ENCODE measurements at places on chromosomes 3 and 15.

DNA sequence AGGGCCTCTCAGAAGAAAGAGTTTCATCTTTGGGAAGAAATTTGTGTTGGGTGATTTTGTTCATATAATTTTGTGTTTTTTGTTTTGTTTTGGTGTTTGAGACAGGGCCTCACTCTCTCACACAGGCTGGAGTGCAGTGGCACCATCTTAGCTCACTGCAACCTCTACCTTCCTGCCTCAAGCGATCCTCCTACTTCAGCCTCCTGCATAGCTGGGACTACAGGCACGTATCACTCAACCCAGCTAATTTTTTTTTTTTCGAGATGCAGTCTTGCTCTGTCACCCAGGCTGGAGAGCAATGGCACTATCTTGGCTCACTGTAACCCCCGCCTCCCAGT is 29.0 kb upstream of the PIK3CB start:
- no peak for DNase-seq

DNA sequence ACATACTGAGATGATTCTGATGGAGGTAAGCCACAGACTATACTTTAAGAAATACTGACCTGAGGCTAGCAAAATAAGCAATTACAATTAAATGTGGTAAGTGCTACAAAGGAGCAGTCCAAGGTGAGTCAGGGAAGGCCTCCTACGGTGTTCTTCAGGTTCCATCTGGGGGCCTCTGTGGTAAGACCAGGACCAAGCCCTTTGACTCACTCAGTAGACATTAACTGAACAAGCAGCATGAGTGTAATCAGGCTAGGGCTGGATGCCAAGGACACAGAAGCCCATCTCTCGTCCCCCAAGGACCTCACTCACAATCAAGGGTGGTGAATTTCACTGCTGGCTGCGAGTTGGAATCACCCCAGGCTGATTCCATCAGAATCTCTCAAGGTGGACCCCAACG is 37.3 kb downstream of the DZIP1L start:
- DNase-seq: no peak

GRCh38 chr3:172071780-172072330 is 32.5 kb downstream of the FNDC3B start:
- no peak for DNase-seq

DNA sequence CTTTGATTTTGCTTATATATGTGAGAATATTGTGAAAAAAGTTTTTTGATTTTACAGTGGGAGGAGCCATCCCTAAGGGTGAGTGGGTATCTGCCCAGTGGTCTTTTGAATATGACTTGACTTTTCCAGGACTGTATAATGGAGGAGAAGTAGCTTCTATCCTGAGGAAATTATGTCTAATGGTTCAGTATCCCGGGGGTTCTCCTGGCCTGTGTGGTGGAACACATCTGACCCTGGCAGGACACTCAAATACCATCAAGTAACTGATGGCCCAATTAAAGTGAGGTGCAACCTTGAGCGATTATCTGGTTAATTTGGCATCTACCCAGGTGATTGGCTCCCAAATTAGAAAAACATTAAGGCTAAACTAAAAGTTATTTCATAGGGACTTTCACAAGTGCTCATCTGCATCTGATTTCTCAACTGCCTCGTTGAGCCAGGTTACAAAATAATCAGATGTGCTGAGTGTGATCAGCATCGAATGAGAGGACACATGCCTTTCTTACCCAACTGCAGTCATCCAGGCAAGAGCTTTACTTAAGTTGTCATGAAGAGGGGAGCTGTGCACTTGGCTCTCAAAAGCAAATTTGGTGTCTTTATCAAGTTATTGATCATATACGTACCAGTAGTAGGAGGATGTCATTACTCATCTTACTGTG is 201.4 kb downstream of the IL5RA start:
- DNase-seq: no peak

GRCh38 chr3:33932010-33932764 is 133.8 kb downstream of the PDCD6IP start:
- no peak for DNase-seq

DNA sequence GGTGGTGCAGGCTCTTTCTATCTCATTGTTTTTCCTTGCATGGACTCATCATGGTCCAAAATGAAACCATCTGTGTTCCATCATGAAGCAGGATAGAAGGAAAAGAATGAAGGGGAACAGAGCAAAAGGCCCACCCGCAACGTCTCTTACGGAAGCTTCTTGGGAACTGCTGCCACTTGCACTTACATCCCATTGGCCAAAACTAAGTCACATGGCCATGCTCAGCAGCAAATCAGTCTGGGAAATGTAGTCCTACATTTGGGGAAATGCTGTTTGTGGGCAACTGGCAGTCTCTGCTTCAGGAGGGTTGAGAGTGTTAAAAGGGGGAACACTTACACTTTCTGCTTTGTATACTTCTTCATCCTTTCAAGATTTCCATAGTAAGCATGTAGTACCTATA is 191.6 kb downstream of the SV2B start:
- no peak for DNase-seq

DNA sequence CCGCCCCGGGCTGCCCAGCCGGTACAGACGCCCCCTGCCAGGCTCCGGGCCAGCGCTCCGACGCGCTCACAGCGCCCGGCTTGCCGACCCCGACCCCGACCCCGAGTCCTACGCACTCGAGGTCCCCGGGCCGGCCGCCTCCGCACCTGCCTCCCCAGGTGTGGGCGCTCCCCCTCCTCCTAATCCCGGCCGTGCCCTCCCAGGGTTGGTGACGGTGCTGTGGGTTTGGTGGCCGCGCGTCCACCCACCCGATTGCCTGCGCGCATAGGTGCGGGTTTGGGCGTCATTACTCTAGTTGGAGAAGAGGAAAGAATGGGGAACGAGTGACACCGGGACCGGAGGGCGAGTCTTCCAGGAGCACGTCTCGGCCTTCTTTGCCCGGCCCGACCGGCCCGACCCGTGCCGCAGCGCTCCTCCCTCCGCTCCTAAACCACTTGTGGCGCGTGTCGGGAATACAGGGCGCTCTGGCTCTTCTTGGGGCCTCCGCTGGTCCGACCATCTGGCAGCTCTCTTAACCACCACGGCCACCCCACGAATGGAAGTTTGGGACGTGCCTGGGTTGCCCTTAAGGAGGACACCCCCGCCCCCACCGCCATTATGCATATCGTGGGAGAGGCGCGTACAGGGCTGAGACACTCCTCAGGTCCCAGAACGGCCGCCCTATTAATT is 810 bp upstream of the THRB start:
- DNase-seq: peak; percentile 36

DNA sequence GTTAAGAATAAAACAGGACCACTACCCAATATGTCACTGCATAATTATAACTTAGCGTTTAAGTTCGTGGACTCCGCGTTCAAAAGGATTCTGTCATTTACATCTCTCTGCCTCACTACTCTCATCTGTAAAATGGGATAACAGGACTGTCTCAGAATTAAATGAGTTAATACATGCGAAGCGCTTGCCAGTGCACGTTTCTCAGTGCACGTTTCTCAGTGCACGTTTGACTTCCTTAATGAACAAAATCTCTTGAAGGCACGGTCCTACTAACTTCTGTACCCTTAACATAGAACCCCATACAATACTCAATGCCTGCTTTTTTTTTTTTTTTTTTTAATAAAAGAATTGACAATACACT is 499 bp downstream of the RABL3 start:
- DNase-seq: no peak

- no peak for DNase-seq
Observed at GRCh38 chr15:37017031-37017625, 83.2 kb downstream of the MEIS2 start.

GRCh38 chr3:120496278-120497002 is 45.6 kb upstream of the FSTL1 start:
- DNase-seq: no peak

- DNase-seq: no peak
Observed at GRCh38 chr3:13794322-13794721, 85.5 kb downstream of the WNT7A start.

DNA sequence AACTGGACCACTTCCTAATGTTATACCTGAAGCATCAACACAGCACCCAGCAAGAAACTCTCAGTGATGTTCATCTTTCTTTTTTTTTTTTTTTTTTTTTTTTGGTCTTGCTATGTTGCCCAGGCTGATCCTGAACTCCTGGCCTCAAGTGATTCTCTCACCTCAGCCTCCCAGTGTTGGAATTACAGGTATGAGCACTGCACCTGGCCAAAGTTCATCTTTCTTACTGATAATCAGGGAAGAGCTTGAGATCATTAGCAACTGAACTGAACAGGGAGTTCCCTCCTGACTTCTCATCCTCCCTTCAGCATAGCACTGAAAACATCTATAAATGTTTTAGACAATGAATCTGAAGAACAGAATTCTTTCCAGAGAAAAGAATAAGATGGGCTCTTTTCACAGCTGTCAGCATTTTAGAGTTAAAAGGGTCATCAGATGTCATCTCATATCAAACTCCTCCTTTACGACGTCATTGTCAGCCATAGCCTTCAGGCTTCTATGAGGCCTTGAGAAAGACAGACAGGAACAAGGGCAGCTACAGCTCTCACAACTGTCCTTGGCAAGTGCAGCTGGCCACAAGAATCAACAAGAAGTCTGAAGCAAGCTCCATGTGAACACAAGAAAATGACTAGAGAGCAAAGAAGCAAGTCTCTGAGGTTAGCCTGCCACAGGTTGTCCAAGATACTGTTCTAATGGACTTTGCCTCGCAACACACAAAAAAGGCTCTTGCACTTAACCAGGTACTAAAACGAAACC is 33.8 kb downstream of the SCAP start:
- DNase-seq: no peak

GRCh38 chr3:100358413-100358812 is 23.9 kb downstream of the NIT2 start:
- DNase-seq: no peak

DNA sequence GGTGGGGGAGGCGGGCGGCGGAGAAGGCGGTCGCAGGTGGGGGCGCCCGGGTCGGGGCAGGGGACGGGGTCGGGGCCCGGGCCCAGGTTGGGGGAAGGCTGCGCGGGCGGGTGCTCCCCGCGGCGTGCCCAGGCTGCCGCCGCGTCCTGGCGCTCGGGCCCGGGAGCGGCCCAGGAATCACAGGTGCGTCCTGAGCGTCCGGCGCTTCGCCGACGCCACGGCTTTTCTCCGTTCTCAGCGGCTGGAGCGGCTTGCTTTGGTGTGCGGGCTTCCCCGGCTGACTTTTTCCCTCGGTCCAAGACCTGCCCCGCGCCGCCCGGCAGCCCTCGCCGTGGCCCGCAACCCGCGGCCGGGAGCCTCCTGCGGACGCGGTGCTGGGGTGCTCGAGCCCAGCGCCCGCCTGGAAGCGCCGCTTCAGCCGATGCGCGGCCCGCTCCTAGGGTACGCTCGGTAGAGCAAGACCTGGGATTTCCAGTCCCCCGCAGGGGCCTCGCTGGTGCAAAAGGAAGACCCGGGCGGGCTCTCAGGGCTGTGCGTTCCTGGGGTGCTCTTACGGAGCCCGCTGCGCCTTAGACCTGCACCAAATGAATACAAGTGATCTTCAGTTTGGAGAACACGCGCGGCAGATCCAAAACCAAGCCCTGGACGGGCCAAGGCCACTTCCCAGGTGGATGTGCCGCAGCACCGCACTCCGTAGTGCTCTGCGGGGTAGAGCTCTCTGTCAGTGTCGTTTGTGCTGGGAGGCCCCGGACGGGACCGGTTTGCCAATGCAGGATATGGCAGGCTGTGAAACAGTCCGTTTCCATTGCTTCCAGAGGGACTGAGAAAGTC is 639 bp downstream of the NIPA1 start:
- DNase-seq: peak; percentile 44

DNA sequence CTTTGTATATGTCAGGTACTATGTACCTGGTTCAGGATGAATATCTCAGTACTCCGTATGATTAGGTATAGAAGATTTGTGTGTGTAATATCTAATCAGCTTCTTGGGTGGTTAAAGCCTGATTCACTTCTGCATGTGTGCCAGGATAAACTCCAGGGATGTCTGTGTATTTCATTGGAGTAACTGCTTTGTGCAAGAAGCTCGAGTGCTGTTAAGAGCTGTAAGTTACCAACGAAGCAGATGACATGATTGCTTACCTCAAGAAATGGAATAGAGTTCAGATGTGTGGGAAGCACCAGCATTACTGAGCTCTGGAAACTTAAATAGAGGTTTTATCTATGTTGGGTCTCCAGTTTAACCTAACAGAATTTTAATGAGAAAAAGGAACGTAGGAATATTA is 23.7 kb downstream of the FAM98B start:
- no peak for DNase-seq

- DNase-seq: no peak
Observed at GRCh38 chr3:128855569-128855968, 23.9 kb upstream of the ACAD9 start.

DNA sequence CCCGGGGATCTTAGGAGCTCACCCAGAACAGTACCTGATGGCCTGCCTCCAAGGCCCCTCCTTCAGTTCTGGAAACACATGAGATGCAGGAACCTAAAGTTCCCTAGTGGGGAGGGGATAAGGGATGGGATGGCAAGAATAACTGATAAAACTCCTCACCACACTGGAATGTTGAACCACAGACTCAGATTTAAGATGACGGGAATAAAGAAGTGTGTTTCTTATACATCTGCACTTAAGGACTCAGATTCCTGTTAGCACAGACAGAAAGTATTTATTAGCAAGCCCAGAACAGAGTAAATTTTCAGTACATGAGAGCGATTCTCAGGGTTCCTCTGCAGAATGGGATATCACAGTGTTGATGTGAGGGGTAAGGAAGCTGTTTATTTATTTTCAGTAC is 245.2 kb downstream of the TLE3 start:
- DNase-seq: no peak

DNA sequence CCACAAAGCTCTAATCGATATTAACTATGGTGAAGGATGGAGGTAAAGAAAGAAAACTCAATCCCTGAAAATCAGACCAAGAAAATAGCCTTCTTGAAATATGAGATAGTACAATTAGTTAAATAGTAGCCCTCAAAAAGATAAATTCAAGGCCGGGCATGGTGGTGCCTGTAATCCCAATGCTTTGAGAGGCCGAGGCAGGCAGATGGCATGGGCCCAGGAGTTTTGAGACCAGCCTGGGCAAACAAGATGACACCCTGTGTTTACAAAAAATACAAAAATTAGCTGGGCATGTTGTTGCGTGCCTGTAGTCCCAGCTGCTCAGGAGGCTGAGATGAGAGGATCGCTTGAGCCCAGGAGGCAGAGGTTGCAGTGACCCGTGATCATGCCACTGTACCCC is 31.6 kb upstream of the CEP152 start:
- no peak for DNase-seq

GRCh38 chr15:33693166-33693800 is 275.0 kb upstream of the CHRM5 start:
- DNase-seq: no peak

DNA sequence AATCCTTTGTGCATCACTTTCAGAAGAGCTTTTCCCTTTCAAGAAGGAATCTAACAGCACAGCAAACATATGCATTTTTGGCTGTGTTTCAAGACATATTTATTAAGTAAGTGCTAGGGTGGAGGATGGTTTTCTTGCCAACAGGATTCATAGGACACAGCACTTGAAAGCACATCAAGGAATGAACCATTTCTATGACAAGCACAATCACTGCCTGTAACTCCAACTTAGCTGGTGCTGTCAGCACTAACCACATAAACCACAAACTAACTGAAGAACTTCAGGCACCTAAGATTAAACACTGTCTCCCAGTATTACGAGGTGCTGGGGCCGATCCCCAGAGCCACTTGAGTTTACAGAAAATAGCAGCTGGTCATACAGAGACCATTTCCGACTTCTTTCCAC is 35.4 kb upstream of the SPRED1 start:
- no peak for DNase-seq

GRCh38 chr3:14110699-14111098 is 14.0 kb downstream of the CHCHD4 start:
- DNase-seq: no peak

GRCh38 chr15:92612891-92613290 is 42.7 kb downstream of the FAM174B start:
- no peak for DNase-seq

- DNase-seq: no peak
Observed at GRCh38 chr3:187014417-187014864, 84.1 kb downstream of the ST6GAL1 start.
